ENCODE measurements at places on chromosomes 6 and 20.
A peak's percentile ranks its signal among the peaks of the same experiment; 100 is the strongest.

DNA sequence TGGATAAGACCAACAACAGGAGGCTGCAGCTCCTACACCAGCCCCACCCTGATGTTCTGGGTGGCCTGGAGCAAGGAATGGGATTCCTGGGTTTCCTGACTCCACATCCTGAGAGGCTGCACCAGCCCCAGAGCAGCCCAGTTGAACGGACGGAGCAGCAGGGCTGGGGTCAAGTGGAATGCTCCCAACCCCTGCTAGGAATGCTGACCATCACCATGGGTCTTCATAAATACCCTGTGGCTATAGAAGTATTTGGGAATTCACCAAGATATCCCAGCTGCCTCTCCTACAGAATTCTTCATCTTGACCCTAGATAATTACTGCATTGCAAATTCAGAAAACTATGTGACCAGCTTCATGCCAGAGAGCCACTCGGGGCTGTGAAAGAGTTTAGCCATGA lies 180.3 kb downstream of the THBS2 start:
- no peak for DNase-seq

DNA sequence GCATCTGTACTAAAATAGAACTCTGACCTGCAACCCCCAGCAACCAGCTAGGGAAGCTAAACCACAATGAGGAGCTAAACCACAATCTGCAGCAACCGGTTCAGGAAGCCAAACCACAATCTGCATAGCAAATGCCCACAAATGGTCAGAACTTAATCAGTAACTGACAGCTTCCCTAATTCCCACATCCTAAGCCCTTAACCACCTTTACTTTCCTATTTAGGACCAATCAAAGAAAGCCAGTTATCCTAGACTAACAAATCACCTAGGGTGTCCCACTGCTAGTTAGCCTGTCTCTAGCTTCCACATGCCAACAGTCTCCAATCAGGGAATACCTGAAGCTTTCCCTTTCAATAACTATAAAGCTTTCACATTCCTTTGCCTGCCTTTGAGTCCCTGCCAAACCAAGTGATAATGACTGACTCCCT lies 424.6 kb upstream of the PTCHD4 start:
- DNase-seq = no peak

- DNase-seq = no peak
Observed at GRCh38 chr6:169774347-169774746, 22.9 kb downstream of the ERMARD start.

DNA sequence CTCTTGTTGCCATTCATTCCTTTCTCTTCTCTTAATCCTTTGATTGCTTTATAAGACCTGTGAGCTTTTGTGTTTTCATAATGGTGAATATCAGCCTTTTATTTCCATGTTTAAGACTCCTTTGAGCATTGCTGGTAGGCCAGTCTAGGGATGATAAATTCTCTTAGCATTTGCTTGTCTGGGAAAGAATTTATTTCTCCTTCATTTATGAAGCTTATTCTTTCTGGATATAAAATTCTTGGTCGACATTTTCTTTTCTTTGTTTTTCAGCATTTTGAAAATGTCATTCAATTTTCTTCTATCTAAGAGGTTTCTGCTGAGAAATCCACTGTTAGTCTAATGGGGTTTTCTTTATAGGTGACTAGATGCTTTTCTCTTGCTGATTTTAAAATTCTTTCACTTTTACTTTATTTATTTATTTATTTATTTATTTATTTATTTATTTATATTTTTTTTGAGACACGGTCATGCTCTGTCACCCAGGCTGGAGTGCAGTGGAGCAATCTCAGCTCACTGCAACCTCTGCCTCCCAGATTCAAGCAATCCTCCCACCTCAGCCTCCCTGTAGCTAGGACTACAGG lies 15.0 kb downstream of the ARFGEF3 start:
- no peak for DNase-seq

DNA sequence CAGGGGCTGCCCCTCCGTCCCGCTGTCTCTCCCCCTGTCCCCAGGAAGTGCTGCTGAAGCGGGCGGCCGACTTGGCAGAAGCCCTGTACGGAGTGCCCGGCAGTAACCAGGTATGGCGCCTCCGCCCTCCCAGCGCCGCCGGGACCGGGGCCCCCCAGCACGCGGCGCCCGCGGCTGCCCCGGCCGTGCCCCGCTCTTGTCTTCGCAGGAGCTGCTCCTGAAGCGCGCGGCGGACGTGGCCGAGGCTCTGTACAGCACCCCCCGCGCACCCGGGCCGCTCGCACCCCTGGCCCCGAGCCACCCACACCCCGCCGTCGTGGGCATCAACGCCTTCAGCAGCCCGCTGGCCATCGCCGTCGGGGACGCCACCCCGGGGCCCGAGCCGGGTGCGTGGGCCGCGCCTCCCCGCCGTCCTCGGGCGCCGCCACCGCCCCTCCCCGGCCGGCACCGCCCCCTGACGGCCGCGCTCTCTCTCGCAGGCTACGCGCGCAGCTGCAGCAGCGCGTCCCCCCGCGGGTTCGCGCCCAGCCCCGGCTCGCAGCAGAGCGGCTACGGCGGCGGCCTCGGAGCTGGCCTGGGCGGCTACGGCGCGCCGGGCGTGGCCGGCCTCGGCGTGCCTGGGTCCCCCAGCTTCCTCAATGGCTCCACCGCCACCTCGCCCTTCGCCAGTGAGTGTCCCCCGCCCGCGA lies 48.4 kb downstream of the CPXM1 start:
- DNase-seq = peak; percentile 50

- DNase-seq = no peak
Observed at GRCh38 chr6:116406678-116407345, 36.1 kb downstream of the DSE start.

DNA sequence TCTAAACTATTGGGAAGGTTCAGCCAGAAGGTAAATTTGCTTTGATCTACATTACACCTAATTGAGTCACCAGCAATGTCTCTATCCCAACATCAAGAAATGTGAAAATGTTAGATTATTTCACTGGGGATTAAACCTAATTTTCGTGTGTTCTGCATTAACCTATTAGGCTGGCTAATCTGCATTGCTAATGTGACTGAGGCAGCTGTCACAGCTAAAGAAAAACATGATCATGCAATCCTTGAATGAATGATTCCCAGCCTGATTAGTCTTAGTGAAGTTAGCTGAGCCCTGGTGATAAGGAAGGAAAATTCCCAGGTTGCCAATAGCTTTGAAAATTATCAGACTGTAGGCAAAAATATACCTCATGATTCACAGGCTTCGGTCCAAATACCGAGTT lies 135.3 kb downstream of the LINC00237 start:
- no peak for DNase-seq

DNA sequence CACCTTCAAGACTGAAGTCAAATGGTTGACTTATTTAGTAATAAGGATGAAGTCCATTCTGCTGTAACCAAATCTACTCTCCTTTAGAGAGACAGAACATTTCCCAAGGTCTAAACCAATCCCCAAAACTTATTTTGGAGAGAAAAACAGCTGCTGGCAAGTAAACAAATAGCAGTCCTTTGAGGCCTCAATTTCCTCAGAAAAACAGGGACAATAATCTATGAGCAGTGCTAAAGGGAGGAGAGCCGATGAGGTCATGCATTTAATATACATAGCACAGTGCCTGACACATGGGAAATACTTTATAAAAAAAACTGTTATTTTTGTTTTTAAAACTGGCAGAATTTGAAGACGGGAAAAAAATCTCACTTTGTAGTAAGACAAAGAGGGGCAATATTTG lies 526.0 kb downstream of the EPM2A start:
- no peak for DNase-seq

GRCh38 chr20:9616833-9617461 lies 102.6 kb downstream of the LAMP5 start:
- DNase-seq = peak; percentile 17

DNA sequence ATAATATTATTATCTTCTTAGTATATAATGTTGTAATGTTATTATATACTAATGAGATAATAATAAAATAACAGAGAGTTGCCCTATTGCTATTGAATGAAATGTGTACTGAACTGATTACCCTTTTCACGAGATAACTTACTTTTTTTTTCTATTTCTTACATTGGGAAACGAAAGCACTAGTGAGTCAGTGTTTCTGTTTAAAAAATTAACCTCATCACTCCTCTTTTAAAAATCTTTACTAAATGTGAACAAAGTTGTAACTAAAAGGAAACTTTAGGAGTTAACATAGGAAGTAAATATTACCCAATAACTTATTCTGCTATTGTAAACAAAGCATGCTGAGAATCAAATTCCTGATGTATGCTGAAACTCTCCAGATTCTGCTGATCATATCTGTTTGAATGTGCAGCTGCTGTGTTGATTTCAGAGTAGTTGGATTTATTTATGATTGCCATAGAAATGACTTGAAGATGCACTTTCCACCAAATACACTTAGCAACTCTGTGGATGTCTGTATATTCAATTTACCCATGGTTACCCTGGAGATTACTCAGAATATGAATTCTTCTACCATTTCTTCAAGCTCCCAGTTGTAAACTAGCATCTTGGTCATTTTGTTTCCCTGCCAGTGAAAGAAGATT lies 523.4 kb downstream of the TENT5A start:
- no peak for DNase-seq

- DNase-seq = peak; percentile 69
Observed at GRCh38 chr6:31729515-31729978, 448 bp upstream of the DDAH2 start.

- no peak for DNase-seq
Observed at GRCh38 chr20:17519606-17520285, 11.4 kb downstream of the BFSP1 start.

GRCh38 chr6:45192556-45192955 lies 135.6 kb upstream of the RUNX2 start:
- no peak for DNase-seq

All from stimulated activated CD8-positive, alpha-beta memory T cell treated with anti-CD3 and anti-CD28 coated beads, Interleukin-7, amount 100 ng/mL, for 4 hours (primary cell).